ENCODE measurements at places on chromosomes 4 and X. TPM values are rescaled to one million over a fixed set of nuclear protein-coding genes. Genes with fewer than 3 reads are reported as not detected.

GRCh38 chr4:78002260-78002659 is 54.9 kb upstream of the FRAS1 start:
- H3K36me3 ChIP-seq, result no peaks in the 10 kb centered on the region
- H3K4me3 ChIP-seq, result no peak overlapping the region
- no peak for DNase-seq
- H3K27me3 ChIP-seq, result no peaks in the 10 kb centered on the region

The SSX4 gene
- total RNA-seq, result not detected

- no peak overlapping the region for H3K4me3 ChIP-seq
- no peaks in the 10 kb centered on the region for H3K36me3 ChIP-seq
- H3K4me1 ChIP-seq, result no peaks in the 10 kb centered on the region
- H3K27me3 ChIP-seq, result no peaks in the 10 kb centered on the region
- H3K27ac ChIP-seq, result no peak overlapping the region
Measured at GRCh38 chr4:26229974-26230373, 90.8 kb upstream of the RBPJ start.

GRCh38 chr4:94523033-94523580 is 71.4 kb downstream of the PDLIM5 start:
- no peak overlapping the region for H3K4me3 ChIP-seq
- no peak for DNase-seq
- H3K27ac ChIP-seq, result peak overlapping the region; percentile 33
- peaks cover 1% of the 10 kb centered on the region for H3K27me3 ChIP-seq

- no peak for DNase-seq
- H3K4me1 ChIP-seq, result no peaks in the 10 kb centered on the region
- no peak overlapping the region for H3K4me3 ChIP-seq
- H3K27me3 ChIP-seq, result peaks cover 5% of the 10 kb centered on the region
Measured at GRCh38 chr4:8368998-8369397, 71.5 kb downstream of the ACOX3 start.

GRCh38 chr4:13476915-13477314 is 7.2 kb downstream of the RAB28 start:
- no peaks in the 10 kb centered on the region for H3K27me3 ChIP-seq
- H3K36me3 ChIP-seq, result no peaks in the 10 kb centered on the region
- no peak overlapping the region for H3K4me3 ChIP-seq
- H3K27ac ChIP-seq, result no peak overlapping the region
- peaks cover 6% of the 10 kb centered on the region for H3K4me1 ChIP-seq
- DNase-seq, result no peak

The GAGE13 gene
- not detected for total RNA-seq

- peak overlapping the region; percentile 16 for H3K27ac ChIP-seq
- peaks cover 17% of the 10 kb centered on the region for H3K4me1 ChIP-seq
- H3K4me3 ChIP-seq, result peak overlapping the region; percentile 95
Measured at GRCh38 chr4:151409470-151410313, 716 bp downstream of the FHIP1A start.

- H3K36me3 ChIP-seq, result no peaks in the 10 kb centered on the region
- no peaks in the 10 kb centered on the region for H3K27me3 ChIP-seq
- no peaks in the 10 kb centered on the region for H3K4me1 ChIP-seq
- H3K27ac ChIP-seq, result no peak overlapping the region
- DNase-seq, result no peak
Measured at GRCh38 chrX:12153741-12154140, 15.5 kb downstream of the FRMPD4 start.

The KCTD8 gene
- 0.62 TPM for total RNA-seq

The SULT1E1 gene
- total RNA-seq, result not detected

DNA sequence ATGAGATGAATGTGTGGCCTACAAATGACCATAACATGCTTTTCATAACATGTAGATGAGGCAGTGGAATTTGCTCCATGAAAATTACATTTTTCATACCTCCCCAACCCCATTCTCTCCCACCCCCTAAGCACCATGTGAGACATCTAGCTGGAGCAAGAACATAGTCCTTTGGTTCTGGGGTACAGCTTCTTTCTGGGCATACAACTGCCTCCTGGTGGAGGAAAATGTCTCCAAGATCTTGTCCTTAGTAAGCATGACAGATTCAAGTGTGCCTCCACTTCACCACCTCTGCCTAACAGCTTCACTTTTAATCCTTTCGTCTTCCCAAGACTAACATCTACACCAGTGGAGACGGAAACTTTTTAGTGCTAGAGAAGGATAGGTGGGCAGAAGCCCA is 8.0 kb downstream of the EXOC1L start:
- no peak overlapping the region for H3K27ac ChIP-seq
- peaks cover 2% of the 10 kb centered on the region for H3K27me3 ChIP-seq
- H3K4me1 ChIP-seq, result no peaks in the 10 kb centered on the region
- H3K36me3 ChIP-seq, result no peaks in the 10 kb centered on the region

The CSAG2 gene
- not detected for total RNA-seq

- H3K27me3 ChIP-seq, result no peaks in the 10 kb centered on the region
- DNase-seq, result no peak
- H3K27ac ChIP-seq, result no peak overlapping the region
Measured at GRCh38 chrX:100700809-100701208, 31.1 kb downstream of the SYTL4 start.

- H3K36me3 ChIP-seq, result no peaks in the 10 kb centered on the region
- no peak for DNase-seq
Measured at GRCh38 chr4:4759232-4759631, 100.2 kb upstream of the MSX1 start.

GRCh38 chrX:7220121-7220520 is 72.2 kb upstream of the PUDP start:
- H3K27ac ChIP-seq, result no peak overlapping the region
- no peaks in the 10 kb centered on the region for H3K27me3 ChIP-seq
- no peaks in the 10 kb centered on the region for H3K36me3 ChIP-seq

The USP17L26 gene
- not detected for total RNA-seq

GRCh38 chr4:119672938-119673337 is 44.3 kb upstream of the PDE5A start:
- peaks cover 3% of the 10 kb centered on the region for H3K4me1 ChIP-seq
- DNase-seq, result no peak
- no peak overlapping the region for H3K4me3 ChIP-seq
- no peak overlapping the region for H3K27ac ChIP-seq

DNA sequence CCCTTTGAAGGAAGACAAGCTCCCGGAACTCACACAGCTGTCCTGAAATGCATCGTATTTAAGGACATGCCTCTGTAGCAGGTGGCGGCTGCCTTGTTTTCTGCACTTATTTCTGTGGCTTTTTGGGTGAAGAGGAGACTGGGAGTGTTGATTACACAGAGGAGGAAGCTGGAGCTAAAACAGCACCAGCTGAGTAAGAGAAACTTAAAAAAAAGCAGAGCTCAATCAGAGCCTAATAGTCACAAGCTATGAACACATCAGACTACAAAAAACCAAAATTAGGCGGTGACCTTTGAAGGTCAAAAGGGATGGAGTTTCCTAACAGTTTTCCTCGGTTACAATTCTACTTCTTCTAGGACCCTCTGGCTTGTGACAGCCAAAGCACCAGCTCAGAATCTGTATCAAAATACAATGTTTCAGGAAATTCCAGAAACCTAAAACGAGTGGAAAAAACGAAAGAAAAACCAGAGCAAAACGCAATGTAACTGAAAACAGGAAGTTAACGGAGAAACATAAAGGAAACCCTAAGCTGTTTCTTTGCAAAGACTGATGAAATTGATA is 13.5 kb downstream of the PRKX start:
- H3K4me1 ChIP-seq, result peaks cover 28% of the 10 kb centered on the region
- H3K27ac ChIP-seq, result peak overlapping the region; percentile 92
- H3K4me3 ChIP-seq, result no peak overlapping the region
- no peaks in the 10 kb centered on the region for H3K36me3 ChIP-seq

The PCDH18 gene
- 14.8 TPM for total RNA-seq

Data from endothelial cell (in vitro differentiated cells).